ENCODE measurements at places on chromosomes 12 and 14. TPM values are rescaled to one million over a fixed set of nuclear protein-coding genes. Genes with fewer than 3 reads are reported as not detected.

DNA sequence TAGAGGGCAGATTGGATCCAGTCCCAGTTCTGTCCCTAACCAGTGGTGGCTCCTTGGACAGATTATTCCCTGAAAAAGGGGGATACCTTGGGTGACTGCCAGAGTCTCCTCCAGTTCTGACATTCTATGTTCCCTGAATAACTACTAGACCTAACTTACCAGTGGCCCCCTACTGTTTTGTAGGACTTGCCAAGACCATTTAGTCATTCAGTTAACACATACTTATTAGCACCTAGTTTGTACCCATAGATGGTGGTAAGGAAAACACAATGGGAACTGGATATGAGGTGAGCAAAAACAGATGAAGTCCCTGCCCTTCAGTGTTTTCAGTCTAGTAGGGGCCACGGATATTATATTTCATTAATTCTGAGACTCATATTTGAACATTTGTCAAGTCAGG is 3.5 kb downstream of the PRPF40B start:
- DNase-seq = no peak

DNA sequence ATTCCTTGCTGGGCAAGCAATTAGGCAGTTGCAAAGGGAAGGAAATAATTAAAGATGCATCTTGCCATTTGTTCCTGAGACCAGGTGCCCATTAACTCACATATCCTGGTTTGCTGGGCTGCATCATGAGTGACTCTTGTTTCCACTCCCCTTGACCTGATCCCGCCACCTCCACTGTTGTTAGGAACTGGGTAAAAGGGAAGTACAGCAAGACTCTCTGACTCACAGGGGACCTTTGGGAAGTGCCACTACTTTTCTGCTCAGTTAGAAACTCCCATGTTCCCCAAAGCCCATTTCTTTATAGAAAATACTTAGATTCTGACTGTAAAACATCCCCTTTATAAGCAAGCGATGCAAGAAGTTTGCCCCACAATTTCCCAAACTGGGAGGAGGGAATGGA is 186.0 kb upstream of the BCL2L14 start:
- no peak for DNase-seq

DNA sequence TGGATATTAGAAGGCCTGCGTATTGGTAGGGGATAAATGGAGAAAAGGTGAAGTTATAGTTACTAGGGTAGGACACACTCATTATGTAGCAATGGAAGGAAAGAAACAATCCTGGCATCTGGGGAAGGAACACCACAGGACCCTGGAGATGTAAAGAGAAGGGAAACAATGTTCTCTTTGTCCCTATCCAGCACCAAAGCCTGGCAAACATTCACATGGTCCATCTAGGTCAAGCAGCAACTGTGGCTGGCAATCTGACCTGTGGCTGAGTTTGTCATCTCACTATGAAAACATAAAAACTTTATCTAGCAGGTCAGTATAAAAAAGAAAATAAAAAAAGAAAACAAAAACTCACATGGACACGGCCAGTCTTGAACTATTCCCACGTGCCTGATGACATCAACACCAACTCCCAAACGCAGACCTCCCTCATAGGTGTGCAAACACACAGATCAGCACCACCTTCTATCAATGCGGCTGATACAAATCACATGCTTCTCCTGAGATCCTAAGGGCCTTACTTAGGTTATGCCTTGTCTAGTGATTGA is 2.6 kb downstream of the POMT2 start:
- no peak for DNase-seq

DNA sequence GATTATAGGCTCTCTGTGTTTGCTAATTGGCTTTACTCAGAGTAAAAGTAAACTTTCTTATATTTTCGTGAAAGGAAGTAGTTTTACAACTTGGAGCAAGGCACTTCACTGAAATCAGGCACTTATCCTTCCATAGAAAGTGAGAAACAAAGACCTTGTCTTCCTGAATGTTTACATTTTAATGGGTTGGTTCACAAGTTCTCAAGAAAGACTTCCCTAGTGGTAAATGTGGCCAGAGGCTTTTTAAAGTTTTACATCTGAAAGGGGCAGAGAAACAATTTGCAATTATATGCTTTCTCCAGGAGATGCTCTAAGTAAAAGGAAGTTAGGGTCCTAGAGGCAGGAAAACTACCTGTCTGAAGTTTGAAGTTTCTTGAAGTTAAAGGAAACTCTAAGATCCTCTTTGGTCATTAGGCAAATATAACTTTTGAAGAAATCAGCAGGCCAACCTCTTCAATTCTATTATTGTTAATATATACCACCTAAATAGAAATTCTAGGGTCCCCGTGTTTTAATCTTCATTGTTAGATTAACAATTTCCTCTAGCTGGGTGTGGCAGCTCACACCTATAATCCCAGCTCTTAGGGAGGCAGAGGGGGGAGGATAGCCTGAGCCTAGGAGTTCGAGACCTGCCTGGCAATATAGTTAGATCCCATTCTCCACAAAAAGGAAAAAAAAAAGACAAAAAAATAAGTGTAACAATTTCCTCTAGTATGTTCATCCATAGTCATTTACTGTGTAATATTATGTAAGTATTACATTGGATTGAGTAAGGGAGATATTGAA is 644.9 kb upstream of the FOXG1 start:
- no peak for DNase-seq

DNA sequence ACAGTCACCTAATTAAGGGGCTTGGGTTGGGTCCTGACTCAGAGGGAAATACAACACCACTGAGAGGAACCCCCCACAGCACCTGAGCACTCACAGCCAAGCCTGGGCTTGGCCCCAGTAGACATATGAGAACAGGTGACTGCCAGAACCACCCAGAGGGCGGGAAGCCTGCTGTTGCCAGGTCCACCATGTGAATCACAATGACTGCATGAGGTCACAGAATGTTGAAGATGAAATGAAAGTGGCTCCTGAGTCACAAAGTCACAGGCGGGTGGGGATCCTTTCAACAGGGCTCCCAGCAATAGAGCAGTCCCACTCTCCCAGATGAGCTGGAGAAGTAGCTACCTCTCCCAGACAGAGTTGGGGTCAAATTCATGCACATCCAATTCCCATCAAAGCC is at the start of gene LRRC74A:
Gene LRRC74A, plus strand, starts transcription at position 287 of the 400 bp plus-strand sequence. CDS start 290 bp downstream, outside the sequence.
- DNase-seq = no peak

PZP gene
- not detected for total RNA-seq

MIP gene
- total RNA-seq = not detected

LAG3 gene
- 0.16 TPM for total RNA-seq

LIN7A gene
- 6.6 TPM for total RNA-seq

Measured in fibroblast of the aortic adventitia (primary cell).